Stimulated activated CD8-positive, alpha-beta memory T cell treated with anti-CD3 and anti-CD28 coated beads, Interleukin-2, amount 100 ng/mL, for 1 hour (primary cell): ENCODE measurements at places on chromosomes 3 and 15.

DNA sequence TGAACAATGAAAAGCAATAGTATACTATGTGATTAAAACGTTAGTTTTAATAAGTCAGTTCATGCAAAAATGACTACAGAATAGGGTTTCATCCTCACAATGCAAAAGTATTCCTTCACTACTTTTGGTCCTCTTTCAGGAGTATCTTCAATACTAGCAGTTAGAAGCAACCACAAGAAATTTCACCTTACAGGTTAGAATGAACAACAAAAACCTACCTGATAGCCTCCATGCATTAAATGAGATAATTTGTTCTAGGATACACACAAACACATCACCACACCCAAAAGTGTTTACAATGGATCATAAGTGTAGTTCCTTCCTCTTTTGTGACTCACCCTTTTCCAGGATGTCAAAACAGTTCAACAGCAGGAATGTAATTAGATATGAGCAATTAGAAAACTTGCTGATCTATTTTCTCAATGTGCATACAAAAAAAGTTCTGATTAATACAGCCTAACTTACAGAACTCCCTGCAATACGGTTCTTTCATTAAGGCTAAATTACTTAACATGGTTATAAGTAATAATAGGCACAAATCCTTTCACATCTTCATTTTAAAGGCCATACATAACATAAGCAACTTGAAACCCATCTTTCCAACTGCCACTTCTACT, 21.6 kb downstream of the UACA start:
- DNase-seq: no peak

DNA sequence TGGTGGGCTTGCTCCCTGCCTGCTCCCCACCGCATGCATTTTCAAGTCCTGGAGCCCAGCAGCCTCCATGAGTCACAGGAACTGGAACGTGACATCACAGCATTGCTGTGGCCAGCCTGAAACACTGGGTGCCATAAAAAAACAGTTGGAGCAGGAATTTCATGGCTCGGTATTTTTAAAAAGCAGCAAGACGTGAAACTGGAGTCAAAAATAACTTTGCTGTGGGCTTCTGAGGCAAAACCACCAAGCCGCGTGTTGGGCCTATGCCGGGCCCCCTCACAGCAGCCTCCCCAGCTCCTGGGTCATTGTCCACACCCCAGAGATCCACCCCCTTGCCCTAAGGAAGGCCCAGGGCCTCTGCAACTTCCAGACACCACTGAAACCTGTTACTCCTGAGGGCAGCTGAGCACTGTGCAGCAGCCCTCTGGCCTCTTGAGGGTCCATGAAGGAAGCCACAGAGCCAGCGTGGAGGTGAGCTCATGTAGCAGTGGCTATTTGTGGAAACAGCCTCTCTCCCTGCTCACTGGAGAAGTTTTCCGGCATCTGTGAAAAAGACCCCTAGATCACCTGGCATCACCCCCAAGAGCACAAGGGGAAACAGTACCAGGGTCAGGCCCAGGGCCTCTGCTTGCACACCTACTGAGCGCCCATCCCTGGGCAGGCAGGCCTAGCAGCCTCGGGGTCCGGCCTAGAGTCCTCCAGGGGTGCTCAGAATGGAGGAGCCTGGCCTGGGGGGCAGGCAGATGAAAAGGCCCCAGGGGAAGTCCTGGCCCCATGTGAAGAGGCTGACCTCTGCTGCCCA, 34.0 kb upstream of the DUSP7 start:
- DNase-seq: no peak

DNA sequence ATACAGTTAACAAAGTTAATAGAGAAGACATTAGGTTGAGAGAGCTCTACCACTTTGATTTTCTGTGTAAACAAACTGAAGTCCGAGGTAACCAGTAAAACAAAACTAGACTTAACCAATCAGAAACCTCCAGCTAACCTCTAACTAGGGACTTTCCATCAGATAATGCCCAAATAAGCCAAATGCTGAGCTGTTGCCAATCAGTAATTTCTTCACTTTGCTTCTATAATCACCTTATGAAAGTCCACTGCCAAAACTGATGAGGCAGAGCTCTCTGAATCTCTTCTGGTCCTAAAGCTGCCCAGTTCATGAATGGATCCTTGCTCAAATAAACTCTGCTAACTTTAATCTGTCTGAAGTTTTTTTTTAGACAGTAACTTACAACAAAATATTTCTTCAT, 448.0 kb upstream of the NECTIN3 start:
- DNase-seq: no peak

DNA sequence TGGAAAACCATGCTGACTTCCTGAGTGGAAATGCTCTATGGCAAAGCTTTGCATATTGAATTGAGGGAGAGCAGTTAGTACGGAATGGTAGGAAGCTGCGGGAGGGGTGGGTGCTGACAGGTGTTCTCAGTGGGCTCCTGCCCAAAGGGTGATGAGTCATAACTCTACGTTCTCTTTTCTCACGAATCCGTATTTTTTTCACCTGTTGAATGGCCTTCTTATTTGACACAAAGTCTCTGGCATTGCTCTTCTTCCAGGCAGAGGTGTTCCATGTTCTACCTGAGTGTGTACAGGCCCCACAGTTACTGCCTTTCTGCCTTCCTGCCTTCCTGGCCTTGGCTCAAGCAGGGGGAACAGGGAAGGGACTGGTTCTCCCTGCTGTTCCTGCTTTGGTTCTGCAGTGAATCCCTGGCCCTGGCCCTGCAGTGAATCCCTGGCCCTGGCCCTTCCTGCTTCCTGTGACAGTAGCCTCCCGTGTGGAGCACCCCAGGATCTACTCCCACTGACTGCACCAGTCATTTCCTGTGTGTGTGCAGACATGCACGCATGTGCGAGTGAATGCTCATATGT, 31.9 kb downstream of the TRAK1 start:
- DNase-seq: no peak

- no peak for DNase-seq
Measured at GRCh38 chr15:75238150-75238549, 20.0 kb upstream of the GOLGA6C start.
